Left renal pelvis (tissue), 4 donors: ENCODE measurements at places on chromosomes 6 and 20. TPM values are rescaled to one million over a fixed set of nuclear protein-coding genes. Genes with fewer than 3 reads are reported as not detected.

DNA sequence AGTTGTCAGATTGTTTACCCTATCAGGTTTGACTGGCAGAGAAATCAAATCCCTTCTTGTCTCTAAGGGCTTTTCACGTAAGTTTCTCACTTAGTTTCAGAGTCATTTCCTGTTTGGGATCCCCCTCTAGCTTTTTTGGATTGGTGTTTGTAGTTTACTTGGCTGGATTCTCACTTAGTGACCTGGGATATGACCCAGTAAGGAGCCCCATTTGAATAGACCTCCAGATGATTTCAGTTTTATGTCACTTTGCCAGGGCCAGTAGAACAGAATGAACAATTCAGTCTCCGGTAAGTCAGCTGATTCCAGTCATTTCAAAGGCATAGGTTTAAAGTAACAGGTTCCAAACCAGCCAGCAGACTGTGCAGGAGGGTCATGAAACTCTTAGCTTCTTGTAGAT is 8.2 kb downstream of the FAM135A start:
- DNase-seq, result no peak

The FOXO3 gene
- polyA plus RNA-seq, result 46.2 TPM

GRCh38 chr6:12172572-12172971 is 117.6 kb upstream of the EDN1 start:
- no peak for DNase-seq

The PXDC1 gene
- polyA plus RNA-seq, result 24.0 TPM

GRCh38 chr6:93779086-93779841 is 359.9 kb upstream of the EPHA7 start:
- no peak for DNase-seq

The PSORS1C2 gene
- polyA plus RNA-seq, result not detected
